ENCODE measurements at places on chromosomes 3 and 15. TPM values are rescaled to one million over a fixed set of nuclear protein-coding genes. Genes with fewer than 3 reads are reported as not detected.

DNA sequence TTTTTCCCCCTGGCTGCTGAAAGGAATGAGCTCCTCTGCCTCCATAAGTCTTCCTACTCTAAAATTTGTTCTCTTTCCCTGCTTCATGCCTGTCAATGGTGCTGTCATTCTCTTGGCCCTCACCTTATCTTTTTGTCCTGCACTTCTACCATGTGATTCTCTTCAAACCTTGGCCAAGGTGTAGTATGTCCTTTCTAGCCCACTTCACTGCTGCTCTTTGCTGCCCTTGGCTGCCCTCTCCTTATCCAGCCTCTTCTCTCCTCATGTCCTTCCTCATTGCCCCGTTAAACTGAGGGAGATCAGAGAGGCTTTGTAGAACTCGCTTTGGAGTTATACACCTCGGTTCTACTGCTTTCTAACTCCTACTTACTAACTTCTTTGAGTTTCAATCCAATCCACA is 19.7 kb downstream of the MINDY4B start:
- DNase-seq = no peak

GRCh38 chr15:78076231-78077052 is 1.1 kb downstream of the TBC1D2B start:
- DNase-seq = no peak

- DNase-seq = no peak
These were observed 35.0 kb downstream of the ZXDC start for GRCh38 chr3:126440709-126440995.

The CPLX3 gene
- not detected for total RNA-seq

The CGNL1 gene
- 97.4 TPM for total RNA-seq

The TMEM40 gene
- 4.0 TPM for total RNA-seq

The SHF gene
- total RNA-seq = 20.0 TPM

- no peak for DNase-seq
These were observed 20.5 kb upstream of the SCN10A start for GRCh38 chr3:38836561-38836960.

- DNase-seq = no peak
These were observed 42.2 kb upstream of the SIN3A start for GRCh38 chr15:75493732-75494131.

The TMEM44 gene
- total RNA-seq = 16.2 TPM

DNA sequence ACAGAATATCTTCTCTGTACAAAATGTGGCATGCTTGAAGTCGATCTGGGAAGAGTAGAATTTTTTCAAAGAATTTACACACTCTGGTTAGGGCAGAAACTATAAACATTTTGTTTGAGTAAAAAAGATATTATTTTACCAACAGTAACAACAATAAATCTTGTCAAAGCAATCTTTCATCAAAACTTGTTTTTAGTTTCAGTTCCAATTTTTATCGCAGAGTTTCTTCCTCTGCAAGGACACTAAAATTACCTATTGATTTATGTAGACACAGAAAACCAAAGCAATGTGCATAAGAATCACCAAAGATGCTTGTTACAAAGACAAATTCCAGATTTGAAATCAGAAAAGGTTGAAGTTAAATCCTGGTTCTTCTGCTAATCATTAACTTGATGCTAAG is 61.9 kb downstream of the CGGBP1 start:
- DNase-seq = no peak

The GOLGA6A gene
- total RNA-seq = not detected

GRCh38 chr15:72037321-72037720 is 80.6 kb downstream of the MYO9A start:
- no peak for DNase-seq

DNA sequence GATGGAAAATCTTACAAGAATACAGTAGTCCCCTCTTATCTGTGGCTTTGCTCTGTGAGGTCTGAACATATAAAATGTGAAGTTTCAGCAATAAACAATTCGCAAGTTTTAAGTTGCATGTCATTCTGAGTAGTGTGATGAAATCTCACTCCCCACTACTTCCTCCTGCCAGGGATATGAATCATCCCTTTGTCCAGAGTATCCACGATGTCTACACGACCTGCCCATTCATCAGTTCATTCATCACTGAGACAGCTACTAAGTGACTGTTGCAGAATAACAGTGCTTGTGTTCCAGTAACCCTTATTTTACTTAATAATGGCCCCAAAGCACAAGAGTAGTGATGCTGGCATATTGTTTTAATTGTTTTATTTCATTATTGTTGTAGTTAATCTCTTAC is 489.2 kb upstream of the UBE2E2 start:
- DNase-seq = peak; percentile 91

DNA sequence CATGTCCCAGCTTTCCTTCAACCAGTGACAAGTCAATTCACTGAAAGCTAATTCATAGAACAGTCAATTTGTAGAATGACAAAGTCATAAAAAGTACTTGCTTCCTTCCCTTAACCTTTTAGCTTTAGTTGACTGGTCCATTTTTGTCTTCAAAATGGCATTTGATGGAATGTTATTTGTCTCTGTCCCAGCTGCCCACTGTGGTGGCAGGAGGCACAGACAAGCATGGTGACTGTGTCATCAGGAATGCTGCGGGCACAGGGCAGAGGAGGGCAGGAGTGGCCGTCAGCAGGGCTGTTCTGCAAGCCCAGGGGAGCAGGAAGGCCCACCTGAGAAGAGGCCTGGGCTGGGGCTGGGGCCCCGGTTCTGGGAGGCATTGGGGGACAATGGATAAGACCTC is 10.0 kb downstream of the IQSEC1 start:
- no peak for DNase-seq

DNA sequence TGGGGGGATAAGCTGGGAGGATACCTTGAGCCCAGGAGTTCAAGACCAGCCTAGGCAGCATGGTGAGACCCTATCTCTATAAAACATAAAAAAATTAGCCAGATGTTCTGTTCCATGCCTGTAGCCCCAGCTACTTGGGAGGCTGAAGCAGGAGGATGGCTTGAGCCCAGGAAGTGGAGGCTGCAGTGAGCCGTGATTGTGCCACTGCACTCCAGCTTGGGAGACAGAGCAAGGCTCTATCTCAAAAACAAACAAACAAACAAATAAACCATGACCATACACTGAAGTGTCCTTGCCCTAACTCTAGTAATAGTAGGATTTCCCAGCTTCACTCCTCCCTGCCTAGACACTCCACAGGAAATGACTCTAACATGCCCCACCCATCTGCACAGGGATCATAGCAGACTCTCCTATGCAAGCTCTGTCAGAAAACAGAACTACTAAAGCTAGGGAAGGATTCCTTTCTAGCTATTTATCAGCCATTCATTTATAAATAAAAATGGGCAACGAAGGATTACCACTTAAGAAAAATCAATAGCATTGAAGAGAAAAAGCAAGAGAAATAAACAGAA is 4.6 kb downstream of the ERICH6 start:
- no peak for DNase-seq

DNA sequence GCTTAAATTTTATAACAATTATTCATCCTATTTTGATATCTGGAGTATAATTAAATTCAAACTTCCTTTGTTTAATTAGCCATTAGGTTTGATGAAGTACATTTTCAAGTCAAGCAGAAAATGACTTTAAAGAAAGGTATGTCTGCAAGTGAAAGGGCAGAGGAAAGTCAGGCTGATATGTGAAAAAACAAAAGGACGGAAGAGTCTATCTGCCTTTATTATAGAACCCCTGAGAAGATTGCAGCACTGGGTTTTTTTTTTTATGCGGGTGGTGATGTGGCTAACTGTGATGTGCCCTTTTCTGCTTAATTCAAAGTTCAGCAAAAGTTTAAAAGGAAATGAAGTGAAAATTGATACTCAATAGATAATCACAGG is 83.2 kb downstream of the COL8A1 start:
- no peak for DNase-seq

GRCh38 chr15:34246276-34246976 is 21.6 kb downstream of the EMC4 start:
- no peak for DNase-seq

GRCh38 chr3:62036726-62037125 is 336.6 kb downstream of the FEZF2 start:
- DNase-seq = no peak

DNA sequence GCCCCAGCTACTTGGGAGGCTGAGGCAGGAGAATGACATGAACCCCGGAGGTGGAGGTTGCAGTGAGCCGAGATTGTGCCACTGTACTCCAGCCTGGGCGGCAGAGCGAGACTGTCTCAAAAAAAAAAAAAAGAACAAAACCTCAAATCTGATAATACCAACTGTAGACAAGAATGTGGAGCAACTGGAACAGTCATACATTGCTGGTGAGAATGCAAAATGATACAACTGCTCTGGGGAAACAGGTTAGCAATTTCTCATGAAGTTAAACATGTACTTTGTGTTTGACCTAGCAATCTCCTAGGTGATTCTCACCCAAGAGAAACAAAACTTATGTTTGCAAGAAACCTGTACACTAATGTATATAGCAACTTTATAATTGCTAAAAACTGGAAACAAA is 4.4 kb upstream of the VHL start:
- peak; percentile 22 for DNase-seq

GRCh38 chr3:140292170-140292569 is 357.2 kb downstream of the CLSTN2 start:
- DNase-seq = peak; percentile 7

The ZPLD1 gene
- 0.18 TPM for total RNA-seq

DNA sequence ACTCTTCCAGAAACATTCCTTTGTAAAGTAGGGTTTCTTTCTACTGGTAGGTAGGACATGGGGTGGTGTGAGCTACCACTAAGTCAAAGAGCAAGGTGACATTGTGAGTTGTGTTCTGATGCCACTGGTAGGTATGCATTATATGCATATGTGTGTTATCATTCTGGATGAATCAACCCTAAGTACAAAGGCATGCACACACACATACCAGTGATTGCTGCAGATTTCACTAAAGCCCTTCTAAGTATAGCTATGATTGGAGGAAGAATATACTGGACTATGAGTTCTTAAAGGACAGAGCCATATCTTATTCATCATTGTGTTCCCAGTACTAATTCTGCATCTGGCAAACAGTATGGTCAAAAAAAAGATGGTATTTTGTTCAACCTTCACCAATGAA is 646.0 kb downstream of the AGBL1 start:
- DNase-seq = no peak

GRCh38 chr3:112675943-112676535 is 35.1 kb upstream of the CCDC80 start:
- no peak for DNase-seq

DNA sequence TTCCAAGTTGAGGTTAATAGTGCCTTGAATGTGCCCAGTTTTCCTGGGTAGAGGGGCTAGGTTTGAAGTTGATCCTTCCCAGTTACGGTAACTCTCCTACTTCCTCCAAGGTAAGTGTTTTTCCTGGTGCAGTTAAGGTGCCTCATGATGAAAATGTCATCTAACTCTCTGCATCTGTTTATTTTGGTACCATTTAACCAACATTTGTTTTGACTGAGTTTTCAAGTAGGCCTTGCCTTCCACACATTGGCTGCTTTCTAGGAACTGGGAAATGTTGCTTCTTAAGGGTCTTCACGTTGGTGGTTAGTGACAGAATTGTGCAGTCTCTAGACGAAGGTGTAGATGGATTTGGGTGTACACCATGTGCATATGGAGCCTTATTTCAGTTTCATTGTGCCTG is 31.3 kb downstream of the USP3 start:
- no peak for DNase-seq

The GOLGA8Q gene
- total RNA-seq = 3.9 TPM

DNA sequence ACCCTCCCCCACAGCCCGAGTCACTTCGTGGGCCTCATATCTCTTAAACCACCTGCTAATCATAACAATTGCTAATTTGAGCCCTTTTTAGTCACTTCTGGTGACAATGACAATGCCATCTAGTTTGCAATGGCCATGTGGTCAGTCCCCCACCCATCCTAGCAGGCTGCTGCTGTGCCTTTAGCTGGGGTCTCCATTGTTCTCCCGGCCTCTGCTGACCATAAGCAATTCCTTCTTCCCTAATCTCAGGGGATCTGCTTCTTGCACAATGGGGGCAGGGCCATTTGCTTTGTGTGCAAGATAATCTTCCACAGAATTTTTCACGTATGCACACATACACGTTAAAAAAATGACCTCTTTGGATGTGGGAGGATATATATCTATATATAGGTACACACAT is 406.1 kb upstream of the ONECUT1 start:
- DNase-seq = no peak

DNA sequence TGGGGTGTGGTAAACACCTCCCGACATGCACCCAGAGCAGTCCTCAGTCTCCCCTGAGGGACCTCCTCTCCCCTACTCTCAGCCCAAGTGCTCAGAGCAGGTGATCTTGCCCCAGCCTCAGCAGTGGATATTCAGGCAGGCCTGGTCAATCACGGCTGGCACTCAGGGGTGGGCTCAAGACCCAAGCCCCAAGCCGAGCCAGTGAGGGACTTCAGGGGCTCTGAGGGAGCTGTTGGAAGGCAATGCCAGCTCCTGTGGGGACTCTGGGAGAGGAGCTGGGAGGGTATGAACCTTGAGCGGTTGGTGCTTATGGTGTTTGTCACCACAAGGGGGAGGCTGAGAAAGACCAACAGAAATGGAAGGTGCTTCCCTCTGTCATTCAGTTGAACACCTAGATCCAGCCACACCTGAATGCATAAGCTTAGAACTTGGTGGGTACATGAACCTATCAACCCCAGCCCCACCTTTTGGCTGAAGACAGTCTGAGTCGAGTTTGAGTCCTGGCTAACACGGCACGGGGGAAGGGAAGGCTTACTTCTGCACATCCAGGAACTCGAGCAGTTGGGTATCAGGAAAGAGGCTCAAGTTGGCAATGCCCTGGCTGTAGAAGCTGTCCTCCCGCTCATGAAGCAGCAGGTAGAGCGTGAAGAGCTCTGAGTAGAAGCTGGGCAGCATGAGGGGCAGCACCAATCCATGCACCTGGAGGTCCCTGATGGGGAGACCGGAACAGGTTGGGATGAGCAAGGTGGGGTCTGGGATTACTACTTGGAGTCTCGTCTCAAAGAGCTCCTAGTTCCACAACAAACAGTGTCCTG is 19.2 kb downstream of the ALS2CL start:
- no peak for DNase-seq

The SLC51A gene
- total RNA-seq = not detected

The CRBN gene
- 47.3 TPM for total RNA-seq

The GCSAM gene
- total RNA-seq = not detected

GRCh38 chr15:72112116-72112515 is 5.8 kb downstream of the MYO9A start:
- DNase-seq = peak; percentile 24

DNA sequence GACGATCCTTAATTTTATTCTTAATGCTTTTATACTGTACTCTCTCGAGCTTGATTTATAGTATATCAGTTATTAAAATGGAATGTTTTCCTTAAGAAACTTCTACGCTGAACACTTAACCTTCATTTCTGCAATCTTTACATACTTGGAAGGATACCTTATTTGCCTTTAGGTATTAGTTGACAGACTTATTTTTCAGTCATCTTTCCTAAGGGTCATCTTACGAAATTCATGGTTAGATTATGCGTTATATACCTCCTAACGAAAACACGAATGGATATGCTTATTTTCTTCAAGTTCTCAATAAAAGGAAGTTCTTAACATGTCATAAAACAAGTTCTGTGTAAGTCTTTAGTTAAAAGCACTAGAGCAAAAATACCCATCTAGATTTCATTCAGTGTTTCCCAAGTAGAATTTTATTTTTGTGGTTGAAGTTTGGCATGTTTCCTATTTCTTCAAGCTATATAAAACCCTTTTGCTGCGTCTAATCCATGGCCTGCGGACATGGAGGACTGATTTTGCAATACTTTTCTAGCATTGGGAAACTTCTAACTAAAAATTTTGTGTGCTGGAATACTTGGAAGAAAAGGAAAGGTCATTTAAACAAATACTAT is 231.3 kb downstream of the TP63 start:
- DNase-seq = no peak

The SYNPR gene
- total RNA-seq = 0.36 TPM
